ENCODE measurements at places on chromosomes 5 and 9.

DNA sequence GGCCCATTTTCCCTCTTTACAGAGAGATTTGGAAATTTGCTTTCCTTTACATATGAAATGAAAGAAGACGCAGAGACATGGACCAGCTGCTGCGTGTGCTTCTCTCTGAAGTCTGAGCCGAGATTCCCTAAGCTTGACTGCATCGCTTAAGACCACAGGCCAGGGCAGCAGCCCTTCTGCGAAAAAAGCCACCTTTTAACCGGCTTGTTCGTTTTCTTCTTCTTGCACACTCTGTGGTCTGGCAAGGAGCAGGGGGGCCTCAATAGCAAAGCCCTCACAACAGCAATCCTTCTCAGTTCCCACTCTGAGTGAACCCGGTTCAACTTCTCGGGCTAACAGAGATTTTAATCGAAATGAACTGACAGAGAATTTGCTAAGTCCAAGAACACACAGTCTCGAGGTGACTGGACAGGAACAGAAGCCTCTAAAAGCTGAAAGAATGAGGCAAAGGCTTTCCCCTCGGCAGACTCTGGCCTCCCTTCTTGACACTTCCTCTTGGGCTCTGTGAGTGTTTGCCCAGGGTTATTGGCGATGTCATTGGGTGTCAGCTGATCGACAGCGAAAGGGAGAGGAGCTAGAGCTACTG is 512.9 kb upstream of the KLF4 start:
- no peak for DNase-seq

GRCh38 chr9:113644321-113644720 is 180.8 kb downstream of the RGS3 start:
- no peak for DNase-seq

DNA sequence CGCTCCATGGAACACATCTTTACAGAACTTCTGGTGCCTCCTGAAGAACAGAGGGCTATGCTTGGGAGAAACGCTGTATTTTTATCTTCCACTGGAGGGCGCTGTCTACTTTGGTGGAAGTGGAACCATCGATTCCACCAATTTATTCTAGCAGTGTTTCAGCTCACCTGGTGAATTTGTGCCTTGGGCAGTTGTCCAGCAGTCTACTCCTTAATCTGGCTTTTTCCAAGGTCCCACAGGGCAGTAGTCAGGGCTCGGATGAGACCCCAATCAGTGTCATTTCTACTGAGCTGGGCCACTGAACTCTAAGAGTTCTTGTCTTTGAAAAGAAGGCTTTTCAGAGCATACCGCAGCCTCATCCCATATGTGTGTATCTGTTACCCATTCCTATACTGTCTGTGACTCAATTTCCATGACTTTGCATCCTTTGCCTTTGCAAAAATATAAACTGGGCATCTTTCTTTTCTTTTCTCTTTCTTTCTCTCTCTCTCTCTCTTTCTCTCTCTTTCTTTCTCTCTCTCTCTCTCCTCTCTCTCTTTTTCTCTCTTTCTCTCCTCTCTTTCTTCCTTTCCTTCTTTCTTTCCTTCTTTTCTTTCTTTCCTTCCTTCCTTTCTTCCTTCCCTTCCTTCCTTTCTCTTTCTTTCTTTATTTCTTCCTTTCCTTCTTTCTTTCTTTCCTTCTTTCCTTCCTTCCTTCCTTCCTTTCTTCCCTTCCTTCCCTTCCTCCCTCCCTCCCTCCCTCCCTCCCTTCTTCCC is 138.4 kb upstream of the ZNF618 start:
- no peak for DNase-seq

DNA sequence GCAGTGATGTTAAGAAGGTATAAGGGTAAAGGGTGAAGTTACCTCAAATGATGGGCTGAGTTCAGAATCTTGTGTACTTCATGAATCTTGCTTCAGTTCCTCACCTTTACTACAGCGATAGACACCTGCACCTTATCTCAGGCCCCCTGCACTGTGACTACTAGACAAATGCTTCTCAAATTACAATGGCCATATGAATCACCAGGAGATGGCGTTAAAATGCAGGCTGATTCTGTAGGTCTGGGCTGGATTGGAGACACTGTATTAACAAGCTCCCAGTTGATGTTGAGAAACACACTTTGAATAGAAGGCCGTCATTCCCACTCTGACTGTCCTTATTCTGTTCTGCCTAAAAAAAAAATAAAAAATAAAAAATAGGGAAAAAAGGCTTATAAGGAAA is 29.8 kb downstream of the TARS1 start:
- DNase-seq = no peak

DNA sequence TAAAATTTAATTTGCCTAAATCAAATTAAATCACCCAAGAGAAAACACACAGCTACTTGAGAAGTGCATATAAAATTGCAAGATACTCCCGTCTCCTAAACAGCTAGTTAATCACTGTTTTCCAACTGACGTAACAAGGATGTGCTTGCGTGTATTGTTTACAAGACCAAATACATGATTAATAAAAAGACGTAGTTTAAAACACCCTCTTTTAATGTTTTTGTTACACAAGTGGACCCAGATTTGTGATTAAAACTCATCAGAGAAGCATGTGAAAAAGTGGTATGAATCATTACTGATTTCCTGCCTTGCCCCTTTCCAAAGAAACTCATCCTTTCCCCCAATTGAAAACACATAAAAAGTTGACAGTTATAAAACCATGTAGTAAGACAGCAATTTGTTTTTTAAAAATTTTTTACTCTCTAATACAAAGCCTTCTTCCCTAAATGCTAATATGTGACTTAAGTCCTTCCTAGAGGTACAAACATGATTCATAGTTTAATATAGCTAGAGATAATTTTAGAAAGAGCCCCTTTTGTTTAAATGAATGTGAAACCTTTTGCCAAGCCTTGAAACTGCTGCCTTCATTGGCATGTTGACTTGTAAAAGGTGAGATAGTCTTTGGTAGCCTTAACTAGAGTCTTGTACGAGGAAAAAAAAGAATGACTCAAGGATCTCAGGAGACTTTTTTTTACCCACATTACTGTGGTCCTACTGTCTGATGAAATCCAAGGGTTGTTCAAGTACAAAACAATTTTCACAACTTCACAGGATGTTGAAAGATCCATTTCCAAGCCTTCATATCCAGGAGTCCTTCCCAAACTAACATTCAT is 61.4 kb upstream of the FST start:
- DNase-seq = no peak

- no peak for DNase-seq
Measured at GRCh38 chr5:178125253-178125906, 5.4 kb upstream of the RMND5B start.

DNA sequence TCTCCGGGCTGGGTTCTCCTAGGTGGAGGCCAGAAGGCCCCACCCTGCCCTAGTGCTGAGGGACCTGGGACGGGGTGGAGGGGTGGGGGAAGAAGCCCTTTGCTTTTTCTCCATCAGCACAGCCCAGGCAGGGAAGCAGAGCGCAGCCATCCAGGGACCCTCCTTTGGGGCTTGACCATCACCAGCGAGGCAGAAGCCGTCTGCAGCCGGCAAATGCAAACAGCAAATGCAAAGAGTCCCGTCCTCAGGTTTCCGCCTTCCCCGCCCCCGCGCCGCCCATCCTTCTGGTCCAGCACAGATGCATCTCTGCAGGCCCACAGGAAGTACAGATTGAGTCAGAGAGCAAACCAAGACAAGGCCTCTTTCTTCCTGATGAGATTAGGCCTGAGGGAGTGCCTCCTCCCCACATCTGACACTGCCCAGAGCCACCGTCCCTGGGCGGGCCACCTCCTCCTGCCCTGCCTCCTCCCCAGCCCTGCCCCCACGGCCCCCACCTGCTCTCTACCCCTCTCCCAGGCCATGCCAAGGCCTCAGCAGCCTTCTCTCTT is 23.4 kb downstream of the CORO2A start:
- DNase-seq = peak; percentile 24

DNA sequence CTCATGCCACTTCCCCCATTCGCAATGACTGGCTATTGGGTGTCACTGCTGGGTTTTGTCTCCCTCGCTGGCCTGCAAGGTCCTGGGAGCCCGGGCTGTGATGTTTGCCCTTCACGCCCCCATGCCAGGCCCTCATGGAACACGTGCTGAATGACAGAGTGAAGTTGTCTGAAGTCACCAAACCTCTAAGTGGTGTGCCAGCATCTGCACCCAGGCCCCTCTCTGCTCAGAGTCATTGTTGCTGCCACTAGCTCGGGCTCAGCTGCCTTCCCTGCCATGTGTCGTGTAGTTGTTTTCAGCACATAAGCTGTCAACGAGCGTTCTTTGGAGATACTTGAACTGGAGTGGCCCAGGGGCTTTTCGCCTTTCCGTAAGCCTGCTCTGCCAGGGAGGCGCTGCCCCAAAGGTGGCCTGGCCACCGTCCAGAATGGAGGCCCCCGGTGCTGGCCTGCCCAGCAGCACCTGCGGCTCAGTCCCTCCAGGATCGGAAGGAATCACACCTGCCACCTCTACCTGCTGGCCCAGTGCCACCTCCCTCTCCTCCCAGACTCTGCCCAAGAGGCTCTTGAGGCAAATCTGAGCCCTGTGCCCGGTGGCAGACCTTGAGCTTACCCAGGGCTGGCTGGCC is 250.1 kb downstream of the PBX3 start:
- DNase-seq = no peak

DNA sequence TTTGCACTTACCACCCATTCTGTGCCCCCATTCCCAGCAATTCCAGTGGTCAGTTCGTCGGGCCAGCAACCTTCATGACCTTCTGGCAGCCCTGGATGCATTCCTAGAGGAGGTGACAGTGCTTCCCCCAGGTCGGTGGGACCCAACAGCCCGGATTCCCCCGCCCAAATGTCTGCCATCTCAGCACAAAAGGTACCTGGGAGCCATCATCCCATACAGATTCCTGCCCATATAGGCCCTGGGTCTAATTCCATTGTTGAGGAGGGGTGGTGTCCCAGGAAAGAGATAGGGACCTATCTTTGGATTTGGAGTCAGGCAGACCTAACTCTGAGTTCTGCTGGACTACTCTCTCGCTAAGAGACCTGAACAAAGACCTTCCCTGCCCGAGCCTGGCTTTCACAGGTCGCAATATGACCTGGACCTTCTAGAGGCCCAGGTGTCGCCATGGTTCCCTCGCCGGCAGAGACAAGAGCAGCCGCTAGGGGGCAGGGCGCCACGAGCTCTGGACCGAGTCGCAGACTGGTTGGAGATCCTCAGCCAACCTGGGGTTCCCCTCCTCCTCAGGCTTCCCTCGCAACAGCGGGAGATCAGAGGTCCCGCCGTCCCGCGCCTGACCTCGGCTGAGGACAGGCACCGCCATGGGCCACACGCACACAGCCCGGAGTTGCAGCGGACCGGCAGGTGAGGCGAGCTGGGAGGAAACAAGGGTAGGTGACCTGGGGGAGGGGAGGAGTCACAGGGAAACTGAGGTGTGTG is 3.1 kb downstream of the SLC4A9 start:
- peak; percentile 75 for DNase-seq

DNA sequence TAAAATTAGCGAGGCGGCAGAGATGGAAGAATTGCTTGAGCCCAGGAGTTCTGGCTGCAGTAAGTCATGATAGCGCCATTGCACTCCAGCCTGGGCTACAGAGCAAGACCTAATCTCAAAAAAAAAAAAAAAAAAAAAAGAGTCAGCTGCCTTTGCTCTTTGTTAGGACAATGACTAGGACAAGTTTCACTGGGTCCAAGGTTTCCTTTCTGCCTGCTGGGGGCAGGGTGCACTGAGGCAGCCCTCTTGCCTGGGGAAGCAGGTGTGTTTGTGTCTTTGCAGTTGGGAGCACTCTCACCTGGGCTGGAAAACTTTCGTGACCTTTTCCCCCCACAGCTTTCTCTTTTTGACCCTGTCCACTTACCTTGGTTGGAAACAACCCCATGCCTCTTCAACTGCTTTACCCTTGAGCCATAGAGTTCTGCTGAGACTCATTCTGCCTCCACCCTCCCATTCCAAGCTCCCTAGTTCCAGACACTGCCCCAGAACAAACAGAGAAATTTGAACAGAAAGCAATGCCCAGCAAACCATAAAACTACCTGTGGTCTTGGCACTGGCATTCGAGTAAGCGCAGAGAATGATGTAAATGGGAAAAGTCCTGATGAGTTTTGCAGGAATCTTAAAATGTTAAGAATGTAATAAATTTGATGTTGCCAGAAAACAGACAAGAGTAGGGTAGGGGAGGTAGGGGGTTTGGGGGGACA is 17.0 kb upstream of the MYO10 start:
- no peak for DNase-seq

- no peak for DNase-seq
Measured at GRCh38 chr5:172086194-172086975, 79.9 kb upstream of the FBXW11 start.

GRCh38 chr5:119343766-119344165 is 12.1 kb upstream of the TNFAIP8 start:
- peak; percentile 57 for DNase-seq

DNA sequence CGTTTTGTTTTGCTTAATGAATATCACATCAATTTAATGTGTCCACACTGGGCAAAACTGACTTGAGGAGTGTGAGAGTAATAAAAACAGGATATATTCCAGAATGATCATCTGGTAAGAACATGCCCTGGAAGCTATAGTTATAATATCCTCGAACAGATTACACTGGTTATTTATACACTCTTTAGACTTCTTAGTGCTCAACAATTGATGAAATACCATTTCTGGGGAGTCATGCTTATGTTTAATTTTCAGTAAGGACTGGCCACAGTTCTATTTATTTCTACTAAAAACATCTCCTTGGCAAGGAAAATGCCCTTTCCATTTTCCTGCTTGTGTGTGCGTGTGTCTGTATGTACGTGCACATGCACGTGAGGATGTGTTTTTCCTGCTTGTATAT is 205.0 kb downstream of the TRIO start:
- no peak for DNase-seq
